Fibroblast of skin of left quadriceps (primary cell): ENCODE measurements at places on chromosomes 2 and 18.
A peak's percentile ranks its signal among the peaks of the same experiment; 100 is the strongest.

- no peak for DNase-seq
Measured at GRCh38 chr2:108304975-108305374, 16.3 kb downstream of the SULT1C2 start.

DNA sequence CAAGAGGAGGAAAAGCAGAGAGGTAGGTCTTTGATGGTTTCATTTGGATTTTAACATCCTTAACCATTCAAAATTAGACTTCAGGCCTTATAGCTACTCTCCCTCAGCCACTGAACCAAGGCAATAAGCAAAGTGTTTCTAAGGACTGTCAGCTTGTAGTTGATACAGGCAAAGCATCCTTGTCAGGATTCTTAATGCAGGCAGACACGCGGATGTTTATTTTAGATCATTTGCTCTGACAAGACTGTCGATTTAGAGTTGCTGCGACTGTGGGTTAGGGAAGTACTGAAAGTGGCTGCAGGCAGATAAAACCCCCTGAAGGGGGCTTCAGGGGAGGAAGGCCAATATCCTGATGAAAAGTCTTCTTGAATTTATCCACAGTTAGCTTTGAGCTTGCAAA is 46.6 kb downstream of the CDH20 start:
- DNase-seq = no peak

GRCh38 chr18:35581546-35581897 is at the start of gene GALNT1:
Gene GALNT1, plus strand, starts transcription at chr18:35581740. Its CDS starts 72,923 bp downstream, at chr18:35654663.
- no peak for DNase-seq

DNA sequence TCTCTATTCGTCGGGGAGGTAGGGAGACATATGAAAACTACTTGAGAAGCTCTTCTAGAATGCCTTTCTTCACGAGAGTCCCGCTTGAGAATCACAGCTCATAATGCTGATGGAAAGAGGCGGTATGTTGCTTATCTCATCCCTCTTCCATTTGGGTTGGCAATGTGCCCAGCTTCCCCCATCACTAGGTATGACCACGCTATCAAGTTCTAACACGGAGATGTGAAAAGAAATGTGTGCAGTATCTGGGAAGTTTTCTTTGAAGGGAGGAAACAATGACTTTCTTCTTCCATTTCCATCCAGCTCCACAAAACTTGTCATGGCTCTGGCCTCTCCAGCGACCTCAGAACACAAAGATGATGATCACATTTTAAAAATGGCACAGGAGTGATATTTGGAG is 742.4 kb downstream of the DCDC2C start:
- no peak for DNase-seq

DNA sequence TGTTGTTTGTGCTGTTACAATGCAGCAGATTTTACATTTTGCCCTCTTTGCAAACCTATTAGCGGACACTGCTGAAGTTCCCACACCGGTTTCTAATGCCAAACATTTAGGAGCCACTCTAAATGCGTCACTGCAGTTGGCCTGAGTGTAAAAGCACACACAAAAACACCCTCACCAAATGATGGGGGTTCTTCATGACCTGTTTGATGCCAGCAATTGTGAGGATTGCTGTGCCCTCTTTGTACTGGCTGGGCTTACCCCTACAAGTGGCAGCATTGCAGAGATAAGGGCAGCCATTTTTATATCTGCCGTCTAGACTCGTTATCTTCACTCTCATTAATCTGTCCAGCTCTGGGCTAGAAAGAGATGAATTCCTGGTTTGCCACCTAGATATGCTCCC is 85.3 kb downstream of the NRP2 start:
- no peak for DNase-seq

DNA sequence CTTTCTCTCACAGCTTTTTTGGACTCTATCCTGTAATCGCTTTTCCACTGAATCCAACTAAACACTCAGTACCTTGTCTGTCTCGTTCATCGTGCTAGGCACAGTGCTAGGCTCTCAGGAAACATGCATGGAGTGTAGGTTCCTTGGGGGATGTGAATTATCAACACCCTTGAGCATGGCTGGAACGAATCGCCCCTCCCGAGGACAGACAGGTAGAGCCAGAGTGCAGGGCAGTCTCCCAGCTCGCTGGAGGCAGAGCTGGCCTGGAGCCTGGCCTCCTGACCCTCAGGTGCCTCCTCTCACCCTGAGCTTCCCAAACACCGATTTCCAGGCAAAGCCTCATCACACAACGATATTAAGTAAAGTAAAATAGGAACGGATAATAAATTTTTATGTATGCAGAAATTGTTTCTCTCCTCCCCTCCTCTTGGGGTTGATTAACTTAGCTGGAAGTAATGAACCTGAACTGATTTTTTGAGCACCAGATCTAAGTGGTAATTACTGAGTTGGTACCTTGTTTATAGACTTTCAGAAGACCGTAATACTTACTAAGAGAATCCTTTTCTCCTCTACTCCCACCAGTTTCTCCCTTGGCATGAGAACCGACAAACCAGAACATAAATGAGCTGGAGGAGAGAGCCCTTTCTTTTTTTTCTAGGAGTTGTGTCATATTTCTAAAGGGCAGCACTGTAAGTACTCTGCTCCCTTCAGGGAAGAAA is 90.5 kb downstream of the MSH2 start:
- DNase-seq = no peak

DNA sequence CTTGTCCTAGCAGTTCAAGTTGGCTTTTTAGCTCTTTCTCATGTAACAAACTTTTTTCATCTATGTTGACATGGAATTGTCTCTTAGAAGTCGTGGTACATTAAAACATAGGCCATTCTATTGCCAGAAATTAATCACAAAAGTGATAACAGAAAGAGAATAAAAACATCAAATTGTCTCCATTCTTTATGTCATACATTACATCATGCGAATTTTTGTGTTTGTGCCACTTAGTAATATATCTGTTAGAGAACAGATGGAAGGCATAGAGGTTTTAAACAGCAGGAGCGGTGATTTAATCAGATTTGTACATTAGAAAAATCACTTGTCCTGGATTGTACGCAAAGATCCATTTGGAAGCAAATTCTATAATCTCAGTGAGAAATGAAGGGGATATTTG is 136.5 kb upstream of the CDH20 start:
- DNase-seq = no peak

GRCh38 chr2:170265321-170265720 is 87.4 kb downstream of the MYO3B start:
- DNase-seq = no peak

DNA sequence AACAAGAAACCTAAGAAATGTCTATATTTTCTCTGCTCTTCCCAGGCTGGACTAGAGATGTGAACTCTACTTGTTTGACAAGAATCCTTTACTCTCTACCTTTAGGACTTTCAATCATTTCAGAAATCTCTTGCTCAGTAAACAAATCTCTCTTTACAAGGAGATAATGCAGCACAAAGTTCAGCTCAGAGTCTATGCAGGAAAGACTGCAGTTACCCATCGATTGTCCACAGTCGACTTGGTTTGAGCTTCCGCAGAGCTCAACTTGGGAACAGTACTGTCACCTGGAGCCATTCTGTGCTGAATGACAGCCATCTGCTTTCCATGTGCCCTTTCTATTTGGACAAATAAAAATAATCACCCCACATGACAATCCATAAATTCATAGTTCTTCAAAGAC is 259.7 kb upstream of the STON1 start:
- DNase-seq = no peak

- DNase-seq = no peak
Measured at GRCh38 chr2:172931918-172932520, 143.6 kb upstream of the MAP3K20 start.

- DNase-seq = no peak
Measured at GRCh38 chr2:231182513-231182899, 15.9 kb upstream of the ARMC9 start.

- DNase-seq = no peak
Measured at GRCh38 chr2:147567136-147567535, 277.7 kb upstream of the ACVR2A start.

GRCh38 chr18:69885841-69886531 is 61.7 kb downstream of the CD226 start:
- no peak for DNase-seq

GRCh38 chr2:75614162-75614651 is 32.4 kb upstream of the MRPL19 start:
- DNase-seq = no peak

GRCh38 chr2:74078466-74078865 is 69.2 kb downstream of the BOLA3 start:
- DNase-seq = no peak

DNA sequence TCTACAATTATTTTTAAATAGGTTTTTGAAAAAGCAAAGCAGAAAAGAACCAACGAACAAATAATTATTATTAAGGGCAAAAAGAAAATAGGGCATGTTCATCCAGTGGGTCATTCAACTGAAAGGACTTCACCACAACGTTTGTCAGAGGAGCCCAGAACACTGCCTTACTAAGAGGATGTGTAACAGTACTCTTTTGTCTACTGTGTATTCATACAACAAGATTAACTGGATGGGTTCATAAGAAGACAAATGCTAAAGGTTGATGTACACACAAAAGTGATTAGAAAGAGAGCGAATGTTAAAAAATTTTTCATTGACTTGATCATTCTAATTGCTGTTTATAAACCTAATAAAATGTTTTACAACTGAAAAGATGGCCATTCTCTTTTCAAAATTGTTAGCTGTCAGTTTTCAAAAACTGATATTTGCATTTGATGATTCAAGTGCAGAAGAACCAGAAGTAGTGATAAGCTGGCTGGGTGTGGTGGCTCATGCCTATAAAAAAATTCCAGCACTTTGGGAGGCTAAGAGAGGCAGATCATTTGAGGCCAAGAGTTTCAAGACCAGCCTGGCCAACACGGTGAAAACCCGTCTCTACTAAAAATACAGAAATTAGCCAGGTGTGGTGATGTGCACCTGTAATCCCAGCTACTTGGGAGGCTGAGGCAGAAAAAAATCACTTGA is 33.1 kb downstream of the MGAT4A start:
- no peak for DNase-seq

GRCh38 chr2:183215917-183216316 is 91.7 kb downstream of the NUP35 start:
- no peak for DNase-seq

GRCh38 chr18:42706618-42707017 is 408.9 kb downstream of the RIT2 start:
- DNase-seq = no peak

GRCh38 chr2:30447149-30448045 is at the start of gene LCLAT1:
Gene LCLAT1, plus strand, starts transcription at chr2:30447246. Its CDS starts 78,345 bp downstream, at chr2:30525591.
- peak; percentile 54 for DNase-seq

DNA sequence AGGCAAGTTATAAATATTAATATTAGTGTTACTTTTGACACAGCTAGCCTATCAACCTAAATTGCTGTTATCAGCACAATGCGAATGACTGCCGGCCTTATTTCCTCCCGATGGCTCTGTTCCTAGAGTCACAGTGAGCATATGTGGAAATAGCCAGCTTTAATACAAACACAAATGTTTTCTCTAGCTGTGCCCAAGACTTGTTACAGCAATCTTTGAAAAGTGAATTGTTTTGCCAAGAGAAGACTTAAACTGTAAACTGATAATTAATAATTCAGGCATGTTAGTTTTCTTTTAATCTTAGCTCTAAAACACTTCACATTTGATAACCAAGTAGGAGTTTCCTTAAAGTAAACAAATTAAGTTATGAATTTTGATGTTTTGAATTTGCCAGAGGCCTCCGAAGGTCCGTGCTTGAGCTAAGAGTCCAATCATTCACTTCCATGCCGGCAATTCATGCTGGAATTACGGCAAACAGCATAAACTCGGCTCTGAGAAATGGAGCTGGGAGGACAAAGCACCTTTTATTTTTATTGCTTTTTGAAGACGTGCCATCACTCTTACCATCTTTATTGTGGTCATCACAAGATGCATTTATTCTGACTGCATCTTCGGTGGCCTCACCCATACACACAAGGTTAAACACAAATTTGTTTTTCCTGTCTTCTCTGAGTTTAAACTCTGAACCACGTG is 184.5 kb upstream of the CWC22 start:
- no peak for DNase-seq

DNA sequence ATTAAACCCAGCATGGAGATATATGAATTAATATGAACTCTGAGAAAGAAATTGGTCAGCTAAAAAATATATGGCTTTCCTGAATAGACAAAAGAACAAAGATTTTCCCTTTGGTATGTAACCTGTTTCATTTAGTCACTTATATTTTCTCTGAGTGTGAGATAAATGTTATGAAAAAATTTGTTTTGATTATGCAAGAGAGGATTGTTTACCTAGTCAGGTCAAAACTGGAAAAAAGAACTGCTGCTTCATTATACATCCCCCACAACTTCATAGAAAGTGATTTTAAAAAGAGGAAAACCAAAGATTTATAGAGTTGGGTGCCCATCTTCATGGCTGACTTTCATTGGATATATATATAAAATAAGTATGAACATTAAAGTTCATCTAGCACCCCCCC is 242.2 kb upstream of the FN1 start:
- DNase-seq = no peak

- DNase-seq = peak; percentile 30
Measured at GRCh38 chr2:189555232-189555631, 25.4 kb downstream of the SLC40A1 start.

DNA sequence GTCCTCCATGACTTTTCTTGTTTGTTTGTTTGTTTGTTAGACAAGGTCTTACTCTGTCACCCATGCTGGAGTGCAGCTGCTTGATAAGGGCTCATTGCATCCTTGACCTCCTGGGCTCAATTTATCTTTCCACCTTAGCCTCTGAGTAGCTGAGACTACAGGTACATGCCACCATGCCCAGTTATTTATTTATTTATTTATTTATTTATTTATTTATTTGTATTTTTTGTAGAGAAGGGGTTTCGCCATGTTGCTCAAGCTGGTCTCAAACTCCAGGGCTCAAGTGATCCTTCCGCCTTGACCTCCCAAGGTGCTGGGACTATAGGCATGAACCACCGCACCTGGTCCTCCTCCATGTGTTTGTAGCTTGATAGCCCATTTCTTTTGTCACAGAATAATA is 37.9 kb downstream of the NBEAL1 start:
- DNase-seq = no peak

DNA sequence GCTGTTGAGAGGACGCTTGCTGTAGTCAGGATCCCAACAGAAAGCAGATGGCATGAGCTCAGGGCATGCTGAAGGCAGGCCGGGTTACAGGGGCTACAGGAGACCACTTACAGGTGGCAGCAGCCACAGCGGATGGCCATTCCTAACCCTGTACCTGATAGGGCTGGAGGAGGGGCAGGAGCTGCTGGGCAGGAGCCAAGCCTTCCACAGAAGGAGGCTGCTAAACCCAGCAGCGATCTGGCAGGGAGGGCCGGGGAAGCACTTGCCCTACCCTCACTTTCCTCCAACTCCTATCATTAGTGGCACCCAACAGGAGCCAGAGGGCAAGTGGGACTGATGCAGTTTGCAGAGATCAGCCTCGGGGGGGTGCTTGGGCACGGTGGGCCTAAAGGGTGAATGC is 2.0 kb downstream of the ASB18 start:
- no peak for DNase-seq

DNA sequence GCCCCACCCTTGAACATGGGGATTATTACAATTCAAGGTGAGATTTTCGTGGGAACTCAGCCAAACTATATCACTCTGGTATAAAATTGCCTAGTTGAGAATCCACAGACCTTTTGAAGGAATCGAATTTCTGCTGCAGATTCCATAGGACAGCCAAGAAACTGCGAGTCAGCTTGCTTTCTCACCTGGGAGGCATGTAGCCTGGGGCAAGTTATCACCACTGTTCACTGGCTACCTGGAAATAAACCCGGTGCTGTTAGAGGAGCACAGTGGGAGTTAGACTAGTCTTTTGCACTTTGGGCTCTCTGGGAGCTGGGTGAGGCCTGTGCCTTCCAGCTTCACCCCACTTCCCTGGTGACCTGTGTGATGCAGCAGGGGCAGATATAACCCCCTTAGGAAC is 1043.5 kb downstream of the TDRD15 start:
- DNase-seq = no peak
